ENCODE measurements at places on chromosomes 5 and 9.

GRCh38 chr9:123887837-123888236 lies 42.1 kb downstream of the DENND1A start:
- no peak for DNase-seq

DNA sequence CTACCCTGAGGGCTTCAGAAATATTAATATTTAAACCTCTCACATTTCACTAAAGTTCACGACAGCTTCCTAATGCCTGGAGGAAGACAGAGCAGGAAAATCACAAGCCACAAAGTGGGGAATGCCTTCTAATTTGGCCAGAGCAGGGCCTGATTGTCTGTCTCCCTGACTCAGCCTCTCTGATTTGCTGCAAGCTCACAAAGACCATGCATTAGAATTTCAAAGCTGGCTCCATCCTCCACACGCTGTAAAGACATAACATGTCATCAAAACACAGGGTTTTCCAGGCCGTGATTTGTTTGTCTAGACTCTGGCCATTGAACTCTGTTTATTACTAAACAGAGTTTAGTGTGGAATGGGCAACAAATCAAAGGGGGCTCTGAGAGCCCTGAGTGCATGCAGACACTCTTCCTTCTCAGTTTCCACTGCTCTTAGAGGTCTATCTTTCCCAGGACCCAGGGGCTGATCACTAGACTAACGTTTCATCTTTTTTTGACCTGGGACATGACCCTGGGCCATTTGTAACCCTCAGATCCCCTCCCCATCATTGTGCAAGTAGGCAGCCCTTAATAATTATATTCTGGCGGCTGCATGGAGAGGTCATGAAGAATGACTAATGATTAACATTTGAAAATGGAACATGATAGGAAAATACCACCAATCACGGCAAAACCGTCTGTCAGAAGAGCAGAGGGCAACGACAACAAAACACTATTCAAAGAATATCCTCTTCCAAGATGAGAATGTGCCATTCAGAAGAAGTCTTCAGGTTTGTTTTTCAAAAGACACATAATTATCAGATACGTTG lies 140.2 kb downstream of the ENC1 start:
- no peak for DNase-seq

GRCh38 chr9:10443181-10443867 lies 169.5 kb downstream of the PTPRD start:
- no peak for DNase-seq

DNA sequence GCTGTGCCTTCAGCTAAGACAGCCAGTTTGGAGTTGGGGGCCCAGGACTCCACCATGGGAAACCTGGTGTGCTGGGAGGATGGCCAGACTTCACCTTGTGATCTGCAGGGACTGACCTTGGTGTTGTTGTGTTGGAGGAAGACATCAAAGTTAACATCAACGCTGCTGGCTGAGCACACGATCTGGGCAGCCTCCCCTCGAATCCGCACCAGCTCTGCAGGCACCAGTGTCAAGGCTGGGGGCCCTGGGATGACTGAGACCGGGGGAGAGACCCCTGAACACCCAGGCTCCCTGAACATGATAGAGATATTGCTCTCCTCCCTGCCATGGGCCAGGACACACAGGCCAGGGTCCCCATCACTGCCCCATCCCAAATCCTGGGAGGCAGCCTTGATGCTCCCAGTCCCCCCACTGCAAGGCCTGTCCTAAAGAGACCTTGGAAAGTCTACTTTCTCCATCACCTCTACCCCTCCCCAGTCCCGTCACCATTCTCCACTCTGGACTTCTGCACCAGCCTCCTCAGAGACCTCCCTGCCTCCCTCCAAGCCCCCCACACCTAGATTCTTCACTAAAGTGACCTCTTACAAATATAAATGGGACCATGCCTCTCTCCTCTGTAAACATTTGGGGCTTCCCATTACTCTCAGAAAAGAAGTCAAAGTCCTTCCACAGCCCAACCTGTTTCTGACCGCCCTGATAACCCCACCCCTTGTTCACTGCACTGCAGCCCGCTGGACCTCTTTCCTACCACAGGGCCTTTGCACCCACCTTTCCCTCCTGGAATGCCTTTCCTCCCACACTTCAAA lies 8.2 kb downstream of the CSF1R start:
- peak; percentile 9 for DNase-seq

- DNase-seq: no peak
These were observed 44.9 kb downstream of the ADAMTS12 start for GRCh38 chr5:33846851-33847250.
